Jurkat, Clone E6-1 (cell line): ENCODE measurements at places on chromosomes 1 and 21.

DNA sequence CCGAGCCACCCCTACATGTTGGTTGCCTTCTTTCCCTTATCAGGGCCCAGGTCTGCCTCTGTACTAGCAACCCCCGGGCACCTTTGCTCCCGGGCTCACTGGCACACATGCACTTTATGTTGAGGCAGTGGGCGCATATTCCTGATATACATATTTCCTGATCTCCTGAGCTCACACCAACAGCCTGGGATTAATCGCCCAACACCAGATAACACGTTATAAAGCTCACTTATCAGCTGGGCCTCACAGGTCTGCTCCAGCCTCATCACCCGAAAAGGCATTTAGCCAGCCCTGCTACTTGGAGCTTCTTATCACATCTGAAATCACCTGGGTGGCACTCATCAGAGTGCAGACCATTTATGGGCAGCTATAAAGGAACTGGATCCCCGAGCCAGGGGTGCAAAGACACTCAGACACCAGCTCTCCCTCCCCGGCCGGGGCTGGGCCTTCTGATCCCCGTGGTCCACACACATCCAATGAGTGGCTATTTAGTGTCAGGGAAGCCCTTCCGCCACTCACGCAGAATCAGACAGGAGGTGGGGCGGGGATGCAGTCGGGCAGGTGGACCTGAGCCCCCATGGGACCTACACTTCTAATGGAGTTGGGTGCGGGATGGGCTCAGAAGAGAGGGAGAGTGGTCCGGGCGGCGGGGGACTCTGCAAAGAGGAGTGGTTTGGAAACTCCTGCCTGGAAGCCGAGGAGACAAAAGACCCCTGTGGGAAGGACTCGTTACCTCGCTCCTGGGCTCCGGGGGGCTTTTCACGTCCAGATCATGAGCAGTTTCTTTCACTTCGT lies 21.6 kb downstream of the RIPK4 start:
- DNase-seq: no peak

DNA sequence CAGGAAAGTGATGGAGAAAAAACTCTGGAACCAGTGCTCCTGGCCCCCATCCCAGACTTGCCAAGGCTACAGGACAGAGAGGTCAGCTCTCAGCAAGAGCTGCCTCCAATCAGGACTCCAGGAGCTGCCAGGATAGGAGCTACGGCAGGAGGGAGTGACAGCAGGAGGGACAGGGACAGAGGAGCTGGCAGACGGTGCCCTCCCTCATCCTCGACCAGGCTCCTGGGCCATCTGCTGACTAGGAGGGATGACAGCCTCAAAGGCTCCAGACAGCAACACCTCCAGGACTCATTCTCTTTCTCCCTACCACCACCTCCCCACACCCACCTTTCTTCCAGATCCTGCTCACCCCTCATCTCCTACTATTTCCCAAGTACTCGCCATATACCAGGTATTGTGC lies 22.7 kb downstream of the DLGAP3 start:
- no peak for DNase-seq

DNA sequence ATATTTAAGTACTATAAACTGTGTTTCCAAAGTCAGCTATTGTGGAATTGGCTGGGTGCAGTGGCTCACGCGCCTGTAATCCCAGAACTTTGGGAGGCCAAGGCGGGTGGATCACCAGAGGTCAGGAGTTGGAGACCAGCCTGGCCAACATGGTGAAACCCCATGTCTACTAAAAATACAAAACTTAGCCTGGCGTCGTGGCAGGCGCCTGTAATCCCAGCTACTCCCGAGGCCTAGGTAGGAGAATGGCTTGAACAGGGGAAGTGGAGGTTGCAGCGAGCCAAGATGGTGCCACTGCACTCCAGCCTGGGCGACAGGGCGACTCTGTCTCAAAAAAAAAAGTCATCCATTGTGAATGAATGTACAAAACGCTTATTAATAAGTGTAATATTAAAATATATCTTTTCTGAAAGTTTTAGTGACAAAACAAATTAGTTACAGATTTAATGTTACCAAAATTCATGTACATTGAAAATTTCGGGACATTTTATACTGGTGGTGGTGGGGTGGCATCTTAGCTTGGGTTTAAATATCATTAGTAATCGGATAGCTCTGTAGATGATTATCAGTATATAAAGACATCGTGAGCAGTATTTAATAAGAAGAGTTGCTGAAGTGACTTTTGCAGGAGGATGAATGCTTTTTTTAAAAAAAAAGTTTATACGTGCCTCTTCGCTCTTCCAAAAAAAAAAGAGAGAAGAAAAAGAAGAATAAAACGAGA lies 503 bp upstream of the SRSF11 start:
- no peak for DNase-seq

DNA sequence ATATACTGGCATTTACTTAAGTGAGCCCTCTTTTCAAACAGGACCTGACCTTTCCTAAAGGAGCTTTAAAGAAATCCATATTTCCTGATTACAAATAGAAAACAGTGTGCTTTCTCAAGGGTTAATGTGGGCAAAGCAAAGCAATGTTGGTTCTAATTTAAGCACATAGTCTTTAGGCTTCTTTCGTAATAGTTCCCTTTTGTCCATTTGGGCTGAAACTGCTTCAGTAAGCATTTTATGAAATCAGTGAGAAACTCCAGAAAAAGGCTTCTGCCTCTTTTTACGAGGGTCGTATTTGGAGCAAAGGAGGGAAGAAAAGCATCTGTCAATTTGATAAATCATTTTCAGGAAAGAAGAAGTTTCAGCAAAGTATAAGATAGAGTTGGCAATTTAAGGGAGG lies 331.2 kb downstream of the KIF26B start:
- DNase-seq: no peak

- DNase-seq: no peak
Measured at GRCh38 chr21:24224422-24224821, 1382.9 kb downstream of the MRPL39 start.

- no peak for DNase-seq
Measured at GRCh38 chr1:162530307-162530987, 31.1 kb upstream of the UAP1 start.

DNA sequence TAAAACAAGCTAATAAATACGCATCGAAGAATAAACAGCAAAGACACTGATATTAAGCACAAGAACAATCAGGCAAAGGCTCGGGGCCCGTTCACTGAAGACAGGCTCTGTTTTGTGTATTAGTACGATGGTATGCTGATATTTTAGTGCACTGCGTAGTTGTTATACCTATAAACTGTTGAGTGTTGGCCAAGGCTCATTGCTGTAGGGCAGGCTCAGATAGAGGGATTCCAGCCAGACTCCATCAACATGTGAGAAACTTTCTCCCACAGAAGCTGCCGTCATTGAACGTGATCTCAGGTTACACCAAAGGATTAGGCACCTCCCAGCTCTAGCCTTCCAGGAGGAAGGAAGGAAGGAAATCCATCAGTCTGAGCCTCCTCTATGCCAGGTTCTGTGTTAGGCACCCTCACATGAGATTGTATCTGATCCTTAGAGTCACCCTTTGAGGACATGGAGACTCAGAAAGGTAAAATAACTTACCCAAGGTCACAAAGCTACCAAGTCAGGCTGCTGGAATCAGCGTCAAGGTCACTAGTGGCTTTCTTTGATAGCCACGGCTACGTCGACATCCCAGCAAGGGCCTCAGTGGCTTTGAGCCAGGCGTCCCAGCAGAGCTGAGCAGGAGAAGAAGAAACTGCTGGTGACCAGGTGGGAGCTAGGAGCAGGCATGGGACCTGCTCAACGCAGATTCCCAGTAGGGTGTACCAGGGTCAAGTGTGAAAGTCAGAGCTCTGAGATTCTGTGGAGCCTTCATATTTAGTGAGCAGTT lies 14.8 kb downstream of the BCAR3 start:
- no peak for DNase-seq
